ENCODE measurements at places on chromosomes 7 and 10.

- no peak for DNase-seq
Measured at GRCh38 chr7:118252087-118252486, 27.6 kb downstream of the ANKRD7 start.

DNA sequence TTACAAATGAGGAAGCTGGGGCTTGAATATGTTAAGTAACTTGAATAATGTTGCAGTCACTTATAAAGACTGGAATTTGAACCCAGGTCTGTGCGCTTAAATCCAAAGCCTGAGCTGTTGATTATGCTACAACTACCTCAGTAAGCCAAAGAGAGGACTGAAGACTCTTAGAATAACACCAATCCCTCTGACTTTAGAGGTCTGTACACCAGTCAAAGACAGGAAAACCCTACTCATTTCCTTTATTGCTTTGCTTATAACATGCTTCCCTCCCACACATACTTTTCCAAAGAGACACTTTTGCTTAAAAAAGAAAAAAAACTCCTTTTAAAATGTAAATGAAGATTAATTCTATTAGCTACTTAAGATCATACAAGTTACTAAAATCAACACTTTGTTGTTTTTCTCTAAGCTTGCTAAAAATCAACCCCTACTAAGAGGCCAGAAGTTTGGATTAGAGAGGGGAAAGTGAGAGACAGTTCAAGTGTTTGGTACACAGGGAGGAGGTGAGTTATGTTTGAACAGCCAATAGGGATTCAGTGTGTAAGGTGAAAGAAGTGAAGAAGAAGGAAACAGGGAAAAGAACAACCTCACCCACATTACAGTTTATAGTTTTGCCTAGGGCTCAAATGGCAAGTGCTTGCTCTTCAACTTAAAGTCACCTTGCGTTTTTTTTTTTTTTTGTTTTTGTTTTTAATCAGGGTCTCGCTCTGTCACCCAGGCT lies 74.8 kb downstream of the MDH2 start:
- DNase-seq = no peak

GRCh38 chr10:43396928-43397624 lies 11.9 kb downstream of the HNRNPF start:
- peak; percentile 83 for DNase-seq

DNA sequence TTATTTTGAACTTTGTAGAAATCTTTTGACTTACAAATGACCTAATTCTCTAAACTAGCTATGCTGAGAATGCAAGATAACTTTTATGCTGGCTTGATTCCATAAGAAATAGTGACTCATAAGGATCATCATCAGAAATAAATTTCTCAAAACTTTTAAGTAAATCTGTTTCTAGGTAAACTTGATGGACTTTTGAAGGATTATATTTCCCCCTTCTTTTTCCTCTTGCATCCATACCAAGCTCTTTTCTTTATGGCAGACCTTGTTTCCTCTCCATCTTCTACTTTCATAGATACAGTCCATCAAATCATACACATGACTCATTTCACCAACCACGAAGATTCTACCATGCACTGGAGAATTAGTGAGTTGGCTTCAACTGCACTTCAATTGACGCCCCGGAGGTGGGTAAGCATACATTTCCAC lies 336.3 kb downstream of the KCNMA1 start:
- DNase-seq = no peak

DNA sequence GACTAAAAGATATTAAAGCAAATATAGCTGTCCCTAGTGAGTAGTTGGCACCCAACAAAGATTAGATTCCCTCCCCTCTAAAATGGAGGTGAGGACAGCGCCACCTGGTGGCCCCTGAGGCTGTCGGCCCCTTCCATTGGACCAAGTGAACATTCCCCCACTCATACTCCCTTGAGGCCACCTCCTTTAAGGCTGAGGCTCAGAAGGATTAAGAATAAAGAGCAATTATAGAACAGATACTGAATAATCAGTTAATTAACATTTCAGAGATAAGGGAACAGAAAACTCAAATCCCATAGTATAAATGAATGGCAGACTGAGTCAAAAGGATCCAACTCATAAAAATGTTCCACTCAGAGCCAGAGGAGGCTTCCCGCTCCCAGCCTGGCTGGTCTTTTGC lies 130.4 kb upstream of the GHITM start:
- peak; percentile 30 for DNase-seq

DNA sequence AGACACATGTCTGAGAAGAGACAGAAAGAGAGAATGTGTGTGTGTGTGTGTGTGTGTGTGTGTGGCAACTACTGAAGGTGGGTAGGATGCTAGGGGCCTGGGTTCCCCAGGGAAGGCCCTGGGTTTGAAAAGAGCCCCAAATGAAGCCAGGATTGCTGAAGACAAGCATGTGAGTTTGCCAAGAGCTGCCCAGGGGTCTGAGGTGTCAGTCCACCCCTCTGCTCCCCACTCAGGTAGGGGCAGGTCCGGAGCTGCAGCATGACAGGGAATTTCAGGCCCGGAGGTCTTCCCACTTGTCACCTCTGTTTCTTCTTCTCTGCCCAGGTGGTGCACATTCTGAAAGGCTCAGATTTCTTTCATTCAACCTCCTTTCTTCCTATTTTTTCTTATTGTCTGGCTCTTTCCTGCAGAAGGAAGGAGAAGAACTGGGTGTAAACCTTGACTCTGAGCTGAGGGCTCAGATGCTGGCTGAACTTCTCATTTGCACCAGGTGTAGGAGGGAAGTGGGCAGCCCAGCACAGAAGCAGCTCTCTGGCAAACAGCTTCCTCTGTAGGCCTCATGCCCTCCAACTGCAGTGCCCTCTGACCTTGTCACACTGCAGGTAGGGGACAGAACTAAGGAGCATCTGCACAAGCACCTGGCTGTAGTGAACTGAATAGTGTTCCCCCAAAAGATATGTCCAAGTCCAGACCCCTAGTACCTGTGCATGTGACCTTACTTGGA lies 79.6 kb upstream of the LRRC4 start:
- DNase-seq = no peak

- no peak for DNase-seq
Measured at GRCh38 chr7:96013836-96014235, 241.5 kb downstream of the DYNC1I1 start.

DNA sequence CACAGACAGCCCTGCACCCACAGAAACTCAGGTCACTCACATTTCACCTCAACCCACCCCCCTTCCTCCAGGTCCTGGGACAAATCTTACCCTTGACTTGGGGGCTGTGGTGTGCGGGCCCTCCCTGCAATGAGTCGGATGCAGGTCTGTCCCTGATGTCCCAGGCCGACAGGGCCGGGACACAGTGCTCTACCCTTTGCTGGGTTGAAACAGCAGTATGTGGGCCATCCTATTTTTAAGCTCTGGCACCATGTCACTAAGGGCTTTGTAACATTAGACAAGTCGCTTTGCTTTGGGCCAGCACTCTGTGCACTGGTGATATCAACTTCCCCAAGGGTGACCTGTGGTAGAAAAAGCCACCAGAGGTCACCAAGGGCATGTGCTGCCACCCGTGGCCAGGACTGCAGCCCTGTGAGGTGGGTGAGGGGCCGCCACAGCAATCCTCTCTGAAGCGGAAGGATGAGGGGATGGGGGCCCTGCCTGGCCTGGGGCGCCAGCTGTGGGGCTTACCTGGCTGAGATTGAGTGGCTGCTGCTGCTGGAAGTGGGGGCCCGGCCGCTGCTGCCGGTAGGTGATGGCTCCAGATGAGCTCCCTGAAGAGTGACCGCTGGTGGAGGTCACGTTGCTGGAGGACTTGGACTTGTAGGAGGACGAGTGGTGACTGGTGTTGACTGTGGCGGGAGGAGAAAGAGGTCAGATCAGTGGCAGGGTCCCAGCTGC lies 51.3 kb downstream of the CLEC2L start:
- no peak for DNase-seq

GRCh38 chr7:27462575-27463270 lies 200.0 kb downstream of the HIBADH start:
- no peak for DNase-seq

DNA sequence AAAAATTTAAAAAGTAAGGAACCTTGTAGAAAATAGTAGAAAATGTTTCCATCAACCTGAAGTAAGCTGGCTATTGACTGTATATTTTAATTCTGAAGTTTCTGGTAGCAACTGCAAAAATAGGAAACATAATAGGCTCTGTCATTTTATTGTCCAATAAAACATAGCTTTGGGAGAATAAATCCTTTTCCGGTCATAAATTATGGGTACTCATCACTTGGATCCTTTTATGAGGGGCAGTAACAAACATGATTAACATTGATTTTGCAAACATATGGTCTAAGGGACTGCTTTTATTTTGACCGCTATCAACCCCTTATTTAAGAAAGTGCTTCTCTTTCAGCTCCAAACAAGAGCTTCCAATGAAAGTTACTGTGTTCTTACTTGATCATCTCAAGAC lies 495.9 kb upstream of the ANKRD30A start:
- no peak for DNase-seq

- DNase-seq = no peak
Measured at GRCh38 chr7:390761-391410, 100.9 kb downstream of the FOXL3 start.

GRCh38 chr10:102965311-102965851 lies 47.3 kb downstream of the CNNM2 start:
- no peak for DNase-seq

- DNase-seq = no peak
Measured at GRCh38 chr7:74290553-74290950, 1.3 kb downstream of the CLIP2 start.

GRCh38 chr7:117937753-117938483 lies 64.7 kb upstream of the CTTNBP2 start:
- no peak for DNase-seq

DNA sequence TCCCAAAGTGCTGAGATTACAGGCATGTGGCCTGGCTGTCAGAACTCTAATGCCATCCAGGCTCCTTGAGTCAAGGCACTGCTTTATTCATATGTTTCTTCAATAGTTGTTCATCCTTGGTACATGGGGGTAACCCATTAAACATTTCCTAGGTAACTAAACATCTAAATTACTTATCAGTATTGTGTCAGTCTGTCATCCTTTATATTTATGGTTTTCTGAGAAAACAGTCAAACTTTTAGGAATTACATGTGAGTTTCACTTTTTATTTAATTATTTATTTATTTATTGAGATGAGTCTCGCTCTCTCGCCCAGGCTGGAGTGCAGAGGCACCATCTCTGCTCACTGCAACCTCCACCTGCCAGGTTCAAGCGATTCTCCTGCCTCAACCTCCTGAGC lies 45.5 kb upstream of the LAMB1 start:
- DNase-seq = no peak

DNA sequence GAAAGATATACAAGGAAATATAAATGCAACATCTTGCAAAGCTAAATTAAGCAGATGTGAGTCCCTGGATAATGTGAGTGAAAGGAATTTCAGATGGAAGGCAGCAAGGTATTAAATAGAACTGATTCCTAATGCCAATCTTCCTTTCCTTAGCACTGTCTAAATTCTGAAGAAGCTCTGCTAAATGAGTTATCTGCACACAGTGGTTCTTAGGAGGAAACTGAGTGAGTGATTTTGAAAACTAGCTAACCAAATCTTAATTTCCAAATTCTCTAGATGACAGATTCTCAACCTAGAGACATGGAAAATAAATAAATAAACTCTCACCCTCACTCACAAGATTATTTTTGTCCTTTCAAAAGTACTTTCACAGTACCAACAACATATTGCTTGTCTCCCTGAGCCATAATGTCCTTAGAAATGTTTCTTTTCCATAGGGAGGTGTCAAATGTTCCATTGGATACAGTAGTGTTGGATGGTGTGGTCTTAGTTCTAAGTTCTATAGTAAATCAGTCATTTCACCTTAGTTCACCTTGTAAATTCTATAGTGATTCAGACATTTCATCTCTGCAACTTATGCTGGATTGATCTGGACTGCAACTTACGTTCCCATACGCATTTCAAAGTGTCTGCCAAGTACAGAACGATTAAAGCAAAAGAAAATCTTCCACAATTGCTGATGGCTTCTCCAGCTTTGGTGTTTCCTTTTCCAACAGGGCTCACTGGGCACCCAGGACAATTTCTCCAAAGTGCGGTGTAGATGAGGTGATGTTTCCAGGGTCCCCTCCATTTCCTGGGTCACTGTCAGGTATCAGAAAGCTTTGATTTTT lies 145.4 kb upstream of the FAM171A1 start:
- DNase-seq = no peak

GRCh38 chr10:13492493-13493180 lies 36.2 kb downstream of the BEND7 start:
- DNase-seq = no peak

GRCh38 chr7:52670608-52671225 lies 364.7 kb upstream of the POM121L12 start:
- no peak for DNase-seq

GRCh38 chr10:12772797-12773587 lies 228.5 kb downstream of the CCDC3 start:
- DNase-seq = no peak

- DNase-seq = no peak
Measured at GRCh38 chr10:96236876-96237275, 34.5 kb downstream of the BLNK start.

GRCh38 chr10:79239275-79239779 lies 107.9 kb upstream of the PPIF start:
- no peak for DNase-seq

GRCh38 chr10:69240455-69240854 lies 20.3 kb downstream of the HKDC1 start:
- no peak for DNase-seq

- no peak for DNase-seq
Measured at GRCh38 chr10:129024046-129024445, 443.0 kb upstream of the MGMT start.

- DNase-seq = no peak
Measured at GRCh38 chr10:103692436-103692951, 162.9 kb downstream of the SH3PXD2A start.

DNA sequence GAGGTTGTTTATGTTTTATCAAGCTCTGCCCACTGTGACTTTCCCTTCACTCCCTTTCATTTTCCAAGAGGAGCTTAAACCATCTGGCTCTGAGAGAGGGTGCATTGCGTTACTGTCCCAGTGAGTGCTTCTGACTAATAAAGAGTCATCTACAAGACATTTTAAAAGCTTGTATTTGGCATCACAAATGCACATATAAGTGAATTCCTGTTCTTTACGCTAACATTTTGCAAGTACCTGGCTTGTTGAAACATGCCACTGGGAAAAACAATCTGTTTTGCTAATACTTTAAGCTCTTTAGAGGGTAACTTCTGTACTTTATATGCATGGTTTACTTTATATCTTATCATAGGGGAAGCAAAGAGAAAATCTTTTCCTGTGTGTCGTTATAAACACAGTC lies 534.6 kb upstream of the POM121L12 start:
- no peak for DNase-seq

- DNase-seq = no peak
Measured at GRCh38 chr7:151194188-151194587, 7.1 kb upstream of the ASB10 start.

GRCh38 chr7:69032848-69033247 lies 565.4 kb upstream of the AUTS2 start:
- DNase-seq = no peak

- DNase-seq = no peak
Measured at GRCh38 chr7:101370836-101371235, 8.2 kb downstream of the COL26A1 start.

GRCh38 chr10:101646364-101646763 lies 48.6 kb downstream of the FBXW4 start:
- DNase-seq = no peak

- DNase-seq = no peak
Measured at GRCh38 chr7:83921271-83921940, 272.5 kb upstream of the SEMA3E start.
